Fibroblast of skin of right biceps (primary cell): ENCODE measurements at places on chromosomes 1 and 21.

DNA sequence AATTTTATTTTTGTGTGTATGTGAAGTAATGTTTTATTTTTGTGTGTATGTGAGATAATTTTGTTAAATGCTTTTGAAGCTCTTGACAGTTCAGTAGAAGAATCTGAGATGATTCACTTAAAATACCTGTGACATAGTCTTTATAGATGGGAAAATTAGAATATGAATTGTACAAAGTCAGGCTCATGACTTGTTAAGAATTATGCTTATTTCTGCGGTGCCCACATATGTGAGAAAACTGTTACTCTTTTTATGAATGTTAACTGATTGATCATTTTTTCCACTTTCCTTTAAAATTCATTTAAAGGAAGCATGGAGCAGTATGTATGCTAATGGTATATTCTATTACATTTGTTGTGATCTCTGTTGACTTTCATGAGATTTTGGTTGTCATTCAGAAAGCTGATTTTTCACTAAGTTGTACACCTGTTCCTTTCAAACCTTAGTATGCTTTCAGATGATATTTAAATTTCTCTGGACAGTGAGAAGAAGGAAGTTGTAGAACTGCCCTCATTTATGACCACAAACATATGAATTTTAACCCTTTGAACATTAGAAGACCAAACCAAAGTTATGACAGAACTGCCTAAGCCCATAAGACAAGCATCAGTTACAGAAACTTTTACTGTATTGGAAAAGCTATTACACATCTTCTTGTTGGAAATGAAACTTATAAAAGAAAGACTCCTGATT lies 110.1 kb downstream of the POU2F1 start:
- DNase-seq, result no peak

GRCh38 chr1:68278221-68278620 lies 45.9 kb upstream of the WLS start:
- no peak for DNase-seq

DNA sequence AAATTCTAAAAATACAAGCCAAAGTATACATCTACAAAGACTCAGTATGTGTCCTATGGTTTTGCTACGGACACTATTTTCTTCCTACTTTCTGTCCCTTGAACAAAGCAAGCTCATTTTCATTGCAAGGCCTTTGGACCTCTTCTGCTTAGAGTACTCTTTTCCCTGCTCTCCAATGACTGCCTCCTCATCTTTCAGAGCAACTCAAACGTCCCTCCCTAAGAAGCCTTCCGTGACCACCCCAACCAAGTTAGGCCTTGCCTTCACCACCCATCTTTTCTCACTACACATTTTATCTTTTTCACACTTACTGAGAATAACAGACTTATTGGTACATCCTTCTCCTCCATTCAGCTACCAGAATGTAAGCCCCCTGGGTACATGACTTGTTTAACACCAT lies 39.9 kb downstream of the ENAH start:
- no peak for DNase-seq

DNA sequence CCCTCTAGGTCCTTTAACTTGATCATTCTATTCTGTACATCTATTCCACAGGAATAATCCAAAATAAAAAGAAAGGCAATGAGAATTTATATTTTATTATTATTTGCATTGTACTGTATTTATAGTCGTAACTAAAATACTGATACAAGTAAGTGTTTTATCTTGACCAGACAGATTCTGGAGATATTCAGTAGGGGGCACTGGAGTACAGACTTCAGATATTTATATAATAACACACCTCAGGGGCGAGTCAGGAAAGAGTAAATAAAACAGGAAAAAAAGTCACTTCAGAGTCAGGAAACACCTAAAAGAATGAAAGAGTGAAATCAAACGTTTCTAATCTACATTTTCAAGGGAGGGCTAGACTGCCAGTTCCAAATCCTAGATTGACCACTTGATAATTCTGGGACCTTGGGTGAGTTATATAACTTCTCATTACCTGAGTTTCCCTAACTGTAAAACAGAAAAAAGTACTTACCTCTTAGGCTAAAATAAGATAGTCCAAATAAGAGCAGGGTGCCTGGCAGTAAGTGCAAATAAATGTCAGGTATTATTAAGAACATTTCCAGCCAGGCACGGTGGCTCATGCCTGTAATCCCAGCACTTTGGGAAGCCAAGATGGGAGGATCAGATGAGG lies 31.1 kb upstream of the MTF1 start:
- DNase-seq, result peak; percentile 38

- no peak for DNase-seq
Measured at GRCh38 chr1:109777980-109778625, 14.4 kb upstream of the EPS8L3 start.
